ENCODE measurements at places on chromosomes 11 and 22. TPM values are rescaled to one million over a fixed set of nuclear protein-coding genes. Genes with fewer than 3 reads are reported as not detected.

CRYBB2 gene
- not detected for total RNA-seq

CARS1 gene
- 60.8 TPM for total RNA-seq

BIK gene
- total RNA-seq, result 12.6 TPM

IGSF9B gene
- total RNA-seq, result 6.4 TPM

MUC5AC gene
- total RNA-seq, result 0.02 TPM

KBTBD3 gene
- 4.2 TPM for total RNA-seq

Measured in lower leg skin (tissue), 4 donors.